ENCODE measurements at places on chromosomes 7 and 10.

DNA sequence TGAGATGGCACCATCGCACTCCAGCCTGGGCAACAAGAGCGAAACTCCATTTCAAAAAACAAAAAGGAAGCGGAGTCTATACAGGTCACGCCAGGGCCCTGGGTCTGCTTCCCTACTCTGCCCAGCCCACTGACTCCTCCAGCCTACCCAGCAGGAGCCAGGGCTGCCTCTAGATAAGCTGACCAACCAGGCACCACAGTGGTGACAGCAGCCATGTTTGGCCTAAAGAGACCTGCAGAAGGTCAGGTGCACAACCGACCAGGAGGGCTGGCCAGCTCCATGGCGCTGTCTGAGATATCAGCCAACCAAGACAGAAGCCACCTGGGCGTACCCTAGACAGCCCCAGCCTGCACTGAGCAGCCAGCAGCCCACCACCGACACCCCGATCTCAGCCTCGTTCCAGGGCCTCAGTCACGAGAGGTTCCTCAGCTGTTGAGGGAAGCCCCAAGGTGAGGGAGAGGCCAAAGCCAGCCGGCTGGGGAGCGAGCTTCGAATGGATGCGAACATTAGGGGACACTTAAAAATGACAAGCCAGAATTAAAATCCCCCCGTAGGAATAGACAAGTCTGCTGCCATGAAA lies 24.4 kb upstream of the PWWP2B start:
- no peak for DNase-seq

GRCh38 chr10:58457761-58458616 lies 54.7 kb upstream of the BICC1 start:
- DNase-seq, result peak; percentile 57

GRCh38 chr10:72332423-72333111 lies 22.2 kb downstream of the DNAJB12 start:
- no peak for DNase-seq

DNA sequence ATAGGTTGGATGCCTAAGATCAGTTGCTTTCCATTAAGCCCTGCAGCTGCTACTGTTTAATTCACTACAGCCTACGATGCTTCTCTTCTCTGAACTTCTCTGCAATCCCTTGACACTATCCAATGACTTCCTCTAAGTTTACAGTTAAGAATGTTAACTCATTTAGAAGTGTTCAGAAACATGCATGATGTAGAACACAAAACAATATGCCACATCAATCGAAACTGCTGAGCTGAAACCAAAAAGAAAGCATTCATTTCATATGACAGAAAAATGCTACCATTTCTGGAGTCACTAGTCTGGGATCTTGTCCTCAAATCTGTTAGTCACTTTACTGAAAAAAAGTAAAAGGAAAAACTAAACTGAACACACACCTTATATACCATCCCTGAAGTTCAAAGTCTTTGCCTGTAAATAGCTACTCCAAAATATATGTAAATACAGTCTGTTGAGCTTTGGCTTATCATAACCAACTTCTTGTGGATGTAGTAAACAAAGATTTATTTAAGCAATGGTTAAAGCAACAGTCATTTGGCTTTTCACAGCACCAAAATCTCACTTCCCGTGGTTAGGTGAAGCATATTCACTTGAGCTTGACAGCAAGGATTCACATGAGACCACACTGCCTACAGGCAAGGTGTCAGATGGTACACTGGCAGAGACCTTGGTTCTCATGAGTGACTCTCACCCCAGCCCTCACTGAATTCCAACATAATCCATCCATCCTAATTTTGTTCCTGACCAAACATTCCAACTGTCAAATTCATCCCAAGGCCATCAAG lies 187.0 kb downstream of the PPP1R17 start:
- no peak for DNase-seq

DNA sequence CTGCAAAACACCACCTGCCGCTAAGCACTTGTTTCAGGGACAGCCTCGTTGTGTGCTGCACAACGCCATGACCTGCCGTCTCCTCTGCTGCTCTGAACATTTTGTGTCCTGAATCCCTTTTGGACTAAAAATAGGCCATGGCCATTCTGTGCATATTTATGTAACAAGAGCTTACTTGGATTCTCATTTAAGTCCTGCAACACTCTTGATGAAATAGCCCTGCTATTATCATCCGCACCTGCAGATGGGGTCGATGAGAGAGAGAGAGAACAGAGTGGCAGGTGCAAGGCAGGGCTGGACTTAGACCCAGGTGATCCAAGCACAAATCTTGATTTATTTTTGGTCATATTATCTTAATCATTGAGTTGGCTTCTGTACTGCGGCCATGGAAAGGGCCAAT lies 121.2 kb upstream of the PRKCQ start:
- no peak for DNase-seq

DNA sequence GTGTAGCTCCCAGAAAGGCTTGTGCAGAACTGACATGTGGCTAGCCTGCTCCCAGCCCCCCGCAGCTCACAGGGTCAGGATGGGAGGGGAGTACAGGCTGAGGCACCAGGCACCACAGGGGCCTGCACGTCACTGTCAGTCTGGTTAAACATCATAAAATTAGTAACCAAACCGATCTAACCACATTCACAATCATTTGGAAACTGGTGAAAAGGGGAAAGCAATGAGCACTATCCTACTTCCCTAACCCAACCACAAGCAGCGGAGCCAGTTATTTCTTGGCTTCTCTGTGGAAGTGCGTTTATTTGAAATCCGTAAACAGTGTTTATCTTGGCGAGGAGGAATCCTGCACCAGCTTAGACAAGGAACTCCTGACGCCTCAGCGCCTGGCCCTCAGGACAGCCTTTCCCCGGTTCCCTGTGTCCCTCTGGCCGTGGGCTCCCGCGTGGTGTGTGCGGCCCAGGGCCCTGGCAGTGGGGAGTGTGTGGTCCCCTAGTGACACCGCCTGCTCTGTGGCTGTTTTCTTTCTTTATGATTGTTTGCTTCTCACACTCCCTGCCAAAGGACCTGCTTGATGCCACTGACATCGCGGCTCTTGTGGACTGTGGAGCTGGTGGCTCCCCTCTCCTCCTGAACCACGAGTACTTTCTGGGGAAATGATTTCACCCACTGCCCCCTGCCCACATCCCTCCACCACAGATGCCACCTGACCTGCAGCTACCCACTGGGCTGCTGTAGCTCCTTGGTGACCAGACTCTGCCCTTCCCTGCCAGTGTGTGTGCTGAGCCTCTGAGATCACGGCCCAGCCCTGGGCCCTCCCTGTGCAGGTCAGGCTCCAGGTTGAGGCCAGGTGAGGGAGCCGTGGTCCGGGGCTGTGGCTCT lies 38.0 kb downstream of the INPP5A start:
- no peak for DNase-seq

DNA sequence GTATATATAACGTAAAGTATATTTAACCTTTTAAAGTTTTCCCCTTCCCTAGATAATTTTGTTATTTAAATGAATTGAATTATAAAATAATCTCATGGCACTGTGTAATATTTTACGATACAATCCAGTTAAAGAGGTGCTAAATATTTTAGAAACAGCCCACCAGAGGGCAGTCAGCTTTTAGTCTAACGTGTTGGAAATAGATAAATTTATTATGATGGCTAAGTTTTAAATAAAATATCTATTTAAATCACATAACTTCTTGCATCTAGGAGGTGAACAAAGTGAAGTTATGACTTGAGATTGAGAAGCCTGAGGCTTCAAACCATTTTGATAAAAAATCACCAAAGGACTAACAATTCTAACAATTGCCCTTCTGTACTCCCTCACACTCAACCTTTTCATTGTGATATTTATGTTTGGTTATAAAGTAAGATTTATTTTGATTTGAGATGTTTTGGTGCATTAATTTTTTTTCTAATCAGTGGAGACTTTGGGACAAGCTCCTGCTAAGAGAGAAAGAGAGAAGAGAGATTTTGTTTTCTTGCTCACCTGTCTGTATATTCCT lies 171.5 kb upstream of the SP4 start:
- peak; percentile 10 for DNase-seq

DNA sequence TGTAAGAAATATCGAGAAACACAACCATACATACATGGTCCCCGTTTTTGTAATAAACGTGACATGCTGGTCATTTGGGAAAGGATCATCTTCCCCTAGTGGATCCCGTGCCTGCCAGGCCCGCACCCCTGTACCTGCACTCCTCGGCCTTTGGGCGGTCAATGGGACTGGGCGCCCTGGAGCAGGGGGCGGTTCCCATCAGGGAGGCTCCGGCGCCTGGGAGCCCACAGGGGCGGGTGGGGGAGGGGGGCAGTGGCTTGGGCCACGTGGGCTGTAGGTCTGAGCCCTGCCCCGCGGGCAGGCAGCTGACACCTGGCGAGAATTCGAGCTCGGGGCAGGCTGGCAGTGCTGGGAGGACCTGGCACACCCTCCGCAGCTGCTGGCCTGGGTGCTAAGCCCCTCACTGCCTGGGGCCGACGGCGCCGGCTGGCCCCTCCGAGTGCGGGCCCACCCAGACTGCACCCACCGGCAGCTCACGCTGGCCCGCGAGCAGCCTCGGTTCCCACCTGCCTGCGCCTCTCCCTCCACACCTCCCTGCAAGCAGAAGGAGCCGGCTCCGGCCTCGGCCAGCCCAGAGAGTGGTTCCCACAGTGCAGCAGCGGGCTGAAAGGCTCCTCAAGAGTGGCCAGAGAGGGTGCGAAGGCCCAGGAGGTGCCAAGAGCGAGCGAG lies 361.6 kb upstream of the GRM3 start:
- DNase-seq, result no peak

- DNase-seq, result no peak
Observed at GRCh38 chr10:28796606-28797512, 119.5 kb downstream of the BAMBI start.

DNA sequence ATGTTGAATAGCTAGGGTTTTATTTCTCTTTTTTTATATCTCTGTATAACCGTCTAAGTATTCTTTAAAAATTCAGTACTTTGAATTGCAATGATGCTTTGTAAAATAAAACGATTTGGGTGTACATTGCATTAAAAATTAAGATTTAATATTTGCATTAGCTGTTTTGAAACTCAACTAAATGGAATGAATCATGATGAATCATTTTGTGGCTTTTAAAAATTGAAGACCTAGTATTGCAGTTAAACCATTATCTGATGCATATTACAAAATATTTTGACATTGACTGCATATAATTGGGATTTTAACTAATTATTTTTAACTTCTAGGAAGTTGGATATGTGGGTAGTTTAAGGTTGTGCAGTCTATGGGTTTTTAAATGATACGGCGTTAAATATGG lies 314.0 kb downstream of the CDK14 start:
- no peak for DNase-seq

GRCh38 chr7:23604296-23604640 lies 7.1 kb downstream of the CCDC126 start:
- no peak for DNase-seq

GRCh38 chr7:77415823-77416620 lies at the start of gene GSAP:
GSAP (minus strand) TSS chr7:77416349; CDS start chr7:77416321, 28 bp downstream.
- DNase-seq, result no peak

DNA sequence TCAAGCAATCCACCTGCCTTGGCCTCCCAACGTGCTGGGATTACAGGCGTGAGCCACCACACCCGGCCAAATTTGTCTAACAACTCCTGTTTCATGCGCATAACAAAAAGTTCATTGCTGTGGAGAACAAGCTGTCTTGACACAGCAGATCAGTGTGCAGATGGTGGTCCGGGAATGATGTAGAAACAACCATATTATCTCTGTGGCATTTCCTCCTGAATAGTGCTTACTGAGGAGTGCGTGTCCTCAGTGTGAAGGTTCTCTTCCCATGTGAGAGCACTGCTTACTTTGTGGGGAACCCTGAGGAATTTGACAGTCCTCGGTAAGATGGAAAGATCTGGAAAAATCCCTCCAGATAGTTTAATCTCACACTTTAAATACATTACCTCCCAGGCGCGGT lies 30.3 kb upstream of the ZNF438 start:
- no peak for DNase-seq

DNA sequence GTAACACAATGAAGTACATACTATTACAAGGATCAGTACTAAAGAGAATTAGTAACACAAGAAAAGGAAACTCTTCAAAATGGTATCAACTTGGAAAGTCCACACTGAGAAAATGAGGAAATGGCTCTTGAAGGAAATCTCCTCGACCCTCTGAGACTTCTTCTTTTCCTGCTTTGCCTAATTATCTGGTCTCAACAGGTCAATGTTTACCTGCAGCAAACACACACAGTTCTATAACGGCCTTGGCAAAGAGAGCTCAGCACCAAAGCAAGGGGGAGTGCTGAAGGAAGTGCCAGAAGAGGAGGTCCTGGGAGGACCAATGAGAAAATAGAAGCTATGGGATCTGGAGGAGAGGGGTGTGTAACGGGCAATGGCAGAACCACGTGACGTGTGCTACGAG lies 21.9 kb downstream of the CHCHD3 start:
- no peak for DNase-seq

GRCh38 chr10:73366381-73367298 lies 8.0 kb upstream of the CFAP70 start:
- DNase-seq, result no peak

Measured in HS-5 (cell line).